ENCODE measurements at places on chromosomes 6 and 20. TPM values are rescaled to one million over a fixed set of nuclear protein-coding genes. Genes with fewer than 3 reads are reported as not detected.

Gene KCNK17
- total RNA-seq, result not detected

Gene CTSA
- total RNA-seq, result 116 TPM

Gene SAMD3
- total RNA-seq, result 0.39 TPM

Gene PIGT
- total RNA-seq, result 52.1 TPM

Gene SHLD1
- 1.6 TPM for total RNA-seq

Gene OR2H1
- not detected for total RNA-seq
